RKO (cell line): ENCODE measurements at places on chromosomes 1 and 21.
A peak's percentile ranks its signal among the peaks of the same experiment; 100 is the strongest.

DNA sequence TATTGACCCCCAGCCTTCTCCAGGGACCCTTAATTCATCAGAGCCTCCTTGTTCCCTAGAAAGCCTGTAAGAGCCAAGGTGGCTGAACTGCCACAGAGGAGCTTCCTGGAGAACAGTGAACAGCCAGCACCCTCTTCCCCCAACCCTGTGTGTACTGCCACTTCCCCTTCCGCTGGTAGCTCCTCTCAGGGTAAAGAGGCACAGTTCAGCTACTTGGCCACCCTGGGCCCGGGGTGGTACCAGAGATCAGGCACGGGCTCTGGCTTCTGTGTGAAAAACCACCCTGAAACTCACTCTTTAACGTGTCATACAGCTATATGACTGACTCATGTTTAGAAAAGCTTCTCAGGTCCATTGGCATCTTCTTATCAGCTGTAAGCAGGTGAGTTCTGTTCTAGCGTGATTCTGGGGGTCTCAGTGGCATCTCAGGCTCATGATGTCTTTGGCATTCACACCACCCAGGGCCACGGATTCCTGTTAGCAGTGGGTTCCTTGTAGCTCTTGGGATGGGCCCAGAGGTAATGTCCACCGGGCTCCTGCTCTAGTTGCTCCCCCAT lies 22.4 kb downstream of the ARMH1 start:
- no peak for DNase-seq

DNA sequence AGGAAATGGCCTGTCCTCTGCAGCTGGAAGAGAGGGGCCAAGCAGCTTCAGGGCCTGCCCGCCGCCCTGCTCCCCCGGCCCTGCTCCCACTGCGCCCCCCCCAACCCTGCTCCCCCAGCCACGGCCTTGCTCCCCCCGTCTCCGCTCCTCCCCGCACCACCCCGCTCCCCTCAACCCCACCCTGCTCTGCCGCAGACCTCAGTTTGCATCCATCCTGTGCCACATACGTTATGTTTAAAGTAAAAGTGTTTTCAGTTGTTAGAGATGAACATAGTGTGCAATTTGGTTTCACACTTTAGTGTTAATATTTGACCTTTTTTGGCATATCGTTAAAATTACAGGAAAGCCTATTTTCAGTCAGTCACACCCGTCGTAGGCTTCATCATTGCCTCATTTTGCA lies 34.1 kb upstream of the DIP2A start:
- no peak for DNase-seq

DNA sequence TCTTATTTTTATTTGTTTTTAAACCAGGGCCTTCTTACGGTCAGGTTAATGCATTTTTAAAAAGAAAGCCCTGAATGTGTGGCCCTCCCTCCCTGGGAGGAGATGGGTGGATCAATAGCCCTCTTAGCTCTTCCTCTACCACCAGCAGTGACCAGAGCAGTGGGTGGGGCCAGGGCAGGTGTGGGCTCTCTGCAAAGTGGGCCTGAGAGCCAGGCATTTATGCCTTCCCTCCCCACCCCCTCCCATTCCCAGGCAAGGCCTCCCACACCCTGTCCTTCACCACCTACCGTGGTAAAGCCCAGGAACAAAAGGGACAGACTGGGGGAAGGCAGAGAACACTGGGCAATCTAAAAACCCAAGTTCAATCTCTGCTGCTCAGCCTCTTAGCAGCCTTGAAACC lies 63.9 kb downstream of the SSBP3 start:
- DNase-seq: no peak

- peak; percentile 96 for DNase-seq
These were observed 11.4 kb upstream of the BCAR3 start for GRCh38 chr1:93692983-93693591.

DNA sequence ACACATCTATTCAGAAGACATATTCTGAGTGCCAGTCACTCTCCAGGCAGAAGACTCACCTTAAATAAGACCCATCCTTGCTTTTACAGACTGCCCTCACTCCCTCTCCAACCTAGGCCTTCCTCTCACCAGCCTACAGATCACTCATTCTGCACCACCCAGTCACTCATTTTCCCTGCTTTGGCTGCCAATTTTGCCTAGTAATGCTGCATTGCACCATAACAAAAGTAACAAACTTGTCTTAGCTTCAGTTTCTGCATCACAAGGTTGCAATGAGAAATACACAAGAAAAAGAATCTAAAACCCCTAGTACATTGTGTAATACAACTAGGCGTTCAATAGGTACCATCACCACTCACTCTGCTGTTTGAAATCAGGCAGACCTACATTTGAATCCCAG lies 292.4 kb downstream of the PLPP3 start:
- DNase-seq: no peak

DNA sequence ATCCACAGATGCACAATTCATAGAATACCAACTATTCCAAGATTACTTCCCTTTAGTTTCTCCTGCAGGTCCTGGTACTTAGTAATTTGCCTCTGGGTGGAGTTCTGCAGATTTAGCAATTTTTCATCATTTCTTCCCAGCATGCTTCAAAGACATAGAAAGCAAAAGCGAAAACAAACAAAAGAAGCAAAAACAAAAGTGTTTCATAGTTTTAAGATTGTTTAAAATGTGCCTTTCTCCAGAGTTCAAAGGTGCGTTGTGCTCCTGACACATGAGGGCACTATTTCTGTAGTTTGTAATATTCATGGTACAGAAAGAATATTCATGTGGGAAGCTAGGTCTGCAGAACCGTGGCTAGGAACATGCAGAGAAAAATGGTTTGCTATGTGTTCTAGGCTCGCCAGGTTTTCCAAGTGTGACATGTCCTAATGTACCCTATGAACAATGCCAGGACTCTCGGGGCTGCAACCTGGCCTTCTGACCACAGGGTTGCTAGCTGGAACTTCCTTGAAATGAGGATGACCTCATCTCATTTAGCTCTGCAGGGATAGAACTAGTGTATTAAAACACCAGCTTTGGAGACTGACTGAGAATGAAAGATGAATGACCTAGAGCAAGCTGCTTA lies 30.0 kb upstream of the RCSD1 start:
- peak; percentile 36 for DNase-seq

DNA sequence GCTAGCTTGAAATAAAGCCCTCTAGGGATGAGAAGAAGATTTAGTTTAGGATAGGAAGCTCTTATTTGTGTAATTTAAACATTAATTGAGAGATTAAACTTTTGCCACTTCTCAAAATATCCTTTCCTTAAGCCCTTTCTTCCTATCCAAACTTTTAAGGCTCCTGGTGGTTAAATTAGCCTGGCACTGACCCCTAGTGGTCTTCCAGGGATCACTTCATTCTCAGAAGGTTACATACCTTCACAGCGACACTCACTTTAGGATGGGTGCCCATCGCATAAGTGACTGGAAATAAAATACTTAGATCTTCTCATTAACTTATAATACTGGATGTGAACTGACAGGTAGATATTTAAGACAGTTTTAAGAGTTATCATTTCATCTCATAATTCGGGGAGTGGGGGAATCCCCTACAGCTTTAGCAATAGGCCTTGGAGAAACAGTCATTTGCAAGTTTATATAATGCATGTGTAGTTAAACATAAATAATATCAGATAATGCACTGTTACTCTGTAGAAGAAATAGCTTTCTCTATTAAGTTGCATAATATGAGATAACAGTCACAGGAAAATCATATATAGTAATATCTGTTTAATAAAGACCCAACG lies 7.4 kb downstream of the LHX9 start:
- peak; percentile 70 for DNase-seq

DNA sequence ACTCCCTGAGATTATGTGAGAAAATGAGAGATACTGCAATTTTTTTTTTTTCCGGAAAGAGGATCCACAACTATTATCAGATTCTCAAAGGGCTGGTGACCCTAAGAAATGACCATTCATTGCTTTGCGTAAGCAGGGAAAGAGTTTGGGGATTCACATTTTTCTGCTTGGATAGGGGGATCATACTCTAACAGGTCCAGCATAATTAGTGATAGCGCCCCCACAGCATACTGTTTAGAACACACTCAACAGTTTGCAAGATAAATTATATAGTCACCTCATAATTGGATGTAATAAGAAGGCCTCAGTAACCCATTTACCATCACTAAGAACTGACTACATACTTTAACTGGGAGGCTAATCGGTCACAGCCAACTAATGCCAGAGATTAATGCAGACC lies 1.9 kb downstream of the CCT3 start:
- peak; percentile 78 for DNase-seq

- no peak for DNase-seq
These were observed 80.9 kb downstream of the LRRC53 start for GRCh38 chr1:74431531-74431930.

DNA sequence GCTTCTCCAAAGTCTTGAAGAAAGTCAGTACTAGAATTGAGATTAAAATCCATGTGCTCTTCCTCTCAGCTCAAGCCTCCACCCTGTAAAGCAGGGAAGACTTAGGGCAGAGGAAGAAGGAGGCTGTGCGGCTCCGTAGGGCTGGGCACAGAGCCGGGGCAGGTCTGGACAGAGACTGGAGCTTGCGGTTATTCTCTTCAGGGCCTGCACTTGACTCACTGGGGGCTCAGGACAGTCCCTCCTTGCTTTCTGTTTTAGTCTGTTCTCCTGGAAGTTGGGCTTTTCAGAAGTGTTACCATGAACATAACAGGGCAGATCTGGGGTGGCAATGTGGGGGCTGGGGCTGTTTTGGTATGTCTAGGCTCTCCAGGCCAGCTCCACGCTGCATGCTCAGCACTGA lies 21.6 kb upstream of the TRABD2B start:
- no peak for DNase-seq

- no peak for DNase-seq
These were observed 66.9 kb downstream of the C1orf185 start for GRCh38 chr1:51168936-51169335.

- no peak for DNase-seq
These were observed 13.2 kb downstream of the MGST3 start for GRCh38 chr1:165644064-165644735.

DNA sequence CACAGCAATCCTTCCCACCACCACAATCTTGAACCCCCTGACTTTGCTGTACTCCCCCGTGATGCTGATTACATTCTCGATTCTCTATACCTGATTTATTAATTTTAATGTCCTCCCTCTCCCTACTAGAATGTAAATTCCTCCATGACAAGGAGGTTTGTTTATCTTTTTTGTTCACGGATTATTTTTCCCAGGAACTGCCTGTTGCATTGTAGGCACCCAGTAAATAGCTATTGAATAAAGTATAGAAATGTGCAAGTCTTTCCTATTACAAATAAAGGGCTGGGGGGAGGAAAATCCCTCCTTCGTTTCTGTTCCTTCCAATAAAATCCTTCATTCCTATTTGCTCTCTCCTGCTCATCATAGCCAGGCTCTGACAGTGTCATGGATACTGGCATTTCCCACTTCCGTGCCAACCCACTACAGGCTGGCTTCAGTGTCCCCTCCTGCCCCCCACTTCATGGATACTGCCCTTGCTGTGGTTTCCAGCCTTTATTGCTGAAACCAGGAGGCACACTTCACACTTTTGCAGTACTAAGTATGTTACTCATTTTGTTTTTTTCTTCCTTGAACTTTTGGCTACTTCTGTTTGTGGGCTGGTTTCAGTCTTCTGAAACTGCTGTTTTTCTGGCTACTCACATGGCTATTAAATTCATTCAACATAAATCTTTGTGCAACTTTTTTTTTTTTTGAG lies 7.5 kb downstream of the KIF1B start:
- no peak for DNase-seq

GRCh38 chr1:172515927-172516326 lies 17.0 kb upstream of the SUCO start:
- DNase-seq: no peak

DNA sequence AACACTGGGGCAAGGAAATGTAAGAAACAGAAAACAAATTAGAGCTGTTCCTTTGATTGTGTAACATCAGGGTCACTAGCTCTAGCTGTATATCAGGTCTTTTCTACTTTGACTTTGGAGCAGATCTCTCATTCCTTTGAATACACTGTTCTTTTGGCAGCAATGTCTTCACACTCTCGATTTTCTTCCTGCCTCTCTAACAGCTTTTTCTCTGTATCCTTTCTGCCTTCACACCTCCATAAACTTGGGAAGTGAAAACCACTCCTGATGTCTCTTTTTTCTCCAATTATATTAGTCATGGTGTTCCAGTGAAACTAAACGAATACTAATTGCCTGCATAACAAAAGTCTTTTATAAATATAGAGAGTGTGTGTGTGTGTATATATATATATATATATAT lies 1458.0 kb downstream of the NCAM2 start:
- DNase-seq: no peak

- no peak for DNase-seq
These were observed 112.9 kb downstream of the HLX start for GRCh38 chr1:220991959-220992704.

GRCh38 chr1:54274448-54274847 lies 74.5 kb downstream of the MRPL37 start:
- no peak for DNase-seq

- DNase-seq: no peak
These were observed 404.3 kb downstream of the HLX start for GRCh38 chr1:221283532-221283931.

DNA sequence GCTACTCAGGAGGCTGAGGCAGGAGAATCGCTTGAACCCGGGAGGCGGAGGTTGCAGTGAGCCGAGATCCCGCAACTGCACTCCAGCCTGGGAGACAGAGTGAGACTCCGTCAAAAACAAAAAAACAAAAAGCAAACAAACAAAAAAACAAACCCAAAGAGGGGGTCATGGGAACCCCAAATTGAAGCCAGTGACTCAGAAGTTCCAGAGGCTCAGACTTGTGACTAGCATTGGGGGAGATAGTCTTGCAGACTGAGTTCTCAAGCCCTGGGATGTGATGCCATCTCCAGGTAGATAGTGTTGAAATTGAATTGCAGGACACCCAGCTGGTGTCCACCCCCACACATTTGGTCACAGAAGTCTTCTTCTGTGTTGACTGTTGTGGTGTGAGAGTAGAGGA lies 24.9 kb upstream of the ENO1 start:
- no peak for DNase-seq

- DNase-seq: no peak
These were observed 925 bp upstream of the ARHGEF10L start for GRCh38 chr1:17538428-17539117.

GRCh38 chr1:184826001-184826400 lies 71.3 kb upstream of the EDEM3 start:
- no peak for DNase-seq

- DNase-seq: no peak
These were observed 90.9 kb downstream of the MATN1 start for GRCh38 chr1:30632481-30632880.
